ENCODE measurements at places on chromosomes 16 and 17.

DNA sequence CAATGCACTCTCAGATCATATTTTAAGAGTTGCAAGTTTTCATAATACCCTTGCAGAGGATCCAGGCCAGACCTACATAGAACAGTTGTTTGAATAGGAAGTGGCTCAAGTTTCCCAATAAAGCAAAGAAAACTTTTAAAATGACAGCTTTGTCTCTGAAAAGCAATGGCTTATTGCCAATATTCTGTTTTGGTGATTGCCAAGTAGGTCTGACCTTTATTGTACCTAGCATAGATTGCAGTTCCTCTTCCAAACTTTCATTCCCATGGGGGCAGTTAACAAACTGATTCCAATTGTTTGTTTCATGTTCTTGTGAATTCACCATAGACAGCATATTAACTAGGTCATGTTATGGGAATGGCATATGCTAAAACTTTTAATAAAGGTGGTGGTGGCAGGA lies 664.6 kb upstream of the CA10 start:
- no peak for DNase-seq

DNA sequence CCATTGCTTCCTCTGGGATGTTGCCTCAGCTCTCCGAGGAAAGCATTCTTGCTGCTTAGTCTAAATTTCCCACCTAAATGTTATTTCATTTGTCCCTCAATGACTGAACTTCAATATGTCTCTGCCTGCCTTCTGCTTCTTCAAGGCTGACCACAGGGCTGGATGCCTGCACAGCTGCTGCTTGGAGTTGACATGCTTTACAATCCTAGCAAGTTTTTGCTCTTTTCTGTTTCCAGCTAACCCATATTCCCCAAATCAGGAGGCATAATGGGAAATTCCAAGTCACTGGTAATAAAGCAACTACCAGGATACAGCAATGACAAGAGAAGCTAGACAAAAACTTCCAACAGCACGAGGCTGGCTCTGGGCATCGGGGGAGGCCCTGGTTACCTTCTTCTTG lies 48.9 kb downstream of the GTF3C1 start:
- DNase-seq = no peak

GRCh38 chr16:81431554-81432353 lies 12.9 kb upstream of the CMIP start:
- DNase-seq = no peak

DNA sequence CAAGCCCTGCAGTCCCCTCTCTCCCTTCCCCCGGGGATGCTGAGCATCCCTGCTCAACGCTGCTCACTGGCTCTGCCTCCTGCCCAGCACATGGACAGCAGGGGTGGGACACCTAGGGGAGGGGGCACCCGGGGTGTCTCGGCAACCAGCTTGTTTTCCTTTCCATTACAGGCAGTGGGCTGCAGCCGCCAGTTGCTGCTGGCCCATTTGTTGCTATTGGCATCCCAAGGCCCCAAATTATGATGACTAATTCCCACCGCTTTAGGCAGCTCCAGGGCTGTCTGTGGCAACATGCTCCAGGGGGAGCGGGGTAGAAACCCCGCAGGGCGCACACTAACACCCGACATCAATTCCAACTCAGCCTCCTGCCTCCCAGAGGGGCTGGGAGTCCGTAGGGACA lies 4.9 kb downstream of the SDK2 start:
- DNase-seq = peak; percentile 54

GRCh38 chr16:81553080-81553813 lies 108.6 kb downstream of the CMIP start:
- DNase-seq = no peak

- DNase-seq = no peak
Observed at GRCh38 chr17:49401971-49402611, 12.6 kb downstream of the PHB1 start.

DNA sequence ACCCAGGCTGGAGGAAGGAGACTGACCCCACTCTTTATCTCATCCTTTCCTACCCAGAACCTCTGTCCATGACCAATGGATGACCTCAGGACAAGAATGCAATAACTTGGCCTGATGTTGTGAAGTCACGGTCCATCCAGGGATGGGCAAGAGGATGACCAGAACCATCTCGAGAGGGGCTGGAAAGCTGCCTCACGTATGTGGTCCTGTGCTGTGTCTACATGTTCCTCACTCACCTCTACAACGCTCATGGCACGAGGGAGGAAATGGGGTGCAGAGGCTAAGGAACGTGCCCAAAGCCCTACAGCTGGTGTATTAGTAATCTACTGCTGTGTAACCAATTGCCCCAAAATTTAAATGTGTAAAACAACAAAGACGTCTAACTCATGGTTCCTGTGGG lies 7.3 kb upstream of the KCTD5 start:
- DNase-seq = no peak

GRCh38 chr17:49217651-49218413 lies 7.3 kb downstream of the ABI3 start:
- peak; percentile 69 for DNase-seq

All from sciatic nerve (tissue), 2 donors.